RPMI7951 (cell line): ENCODE measurements at places on chromosomes 16 and 17.

DNA sequence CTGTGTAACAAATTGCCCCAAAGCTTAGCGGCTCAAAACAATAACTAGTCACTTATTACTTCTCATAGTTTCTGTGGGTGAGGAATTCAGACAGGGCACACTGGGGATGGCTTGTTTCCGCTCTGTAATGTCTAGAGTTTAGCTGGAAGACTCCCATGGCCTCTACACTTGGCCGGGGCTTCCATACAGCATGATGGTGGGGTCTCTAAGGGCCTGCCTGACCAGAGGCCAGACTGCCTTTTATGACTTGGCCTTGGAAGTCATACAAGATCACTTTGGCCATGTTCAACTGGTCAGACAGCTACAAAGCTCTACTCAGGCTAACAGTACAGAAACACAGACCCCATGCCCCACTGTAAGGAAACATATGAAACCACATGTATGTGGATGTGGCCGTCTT, 8.2 kb downstream of the GLP2R start:
- no peak for DNase-seq

- DNase-seq, result no peak
These were observed 85.7 kb downstream of the CMIP start for GRCh38 chr16:81530296-81530721.

GRCh38 chr16:65845466-65846209, 520.9 kb upstream of the CDH5 start:
- peak; percentile 75 for DNase-seq

DNA sequence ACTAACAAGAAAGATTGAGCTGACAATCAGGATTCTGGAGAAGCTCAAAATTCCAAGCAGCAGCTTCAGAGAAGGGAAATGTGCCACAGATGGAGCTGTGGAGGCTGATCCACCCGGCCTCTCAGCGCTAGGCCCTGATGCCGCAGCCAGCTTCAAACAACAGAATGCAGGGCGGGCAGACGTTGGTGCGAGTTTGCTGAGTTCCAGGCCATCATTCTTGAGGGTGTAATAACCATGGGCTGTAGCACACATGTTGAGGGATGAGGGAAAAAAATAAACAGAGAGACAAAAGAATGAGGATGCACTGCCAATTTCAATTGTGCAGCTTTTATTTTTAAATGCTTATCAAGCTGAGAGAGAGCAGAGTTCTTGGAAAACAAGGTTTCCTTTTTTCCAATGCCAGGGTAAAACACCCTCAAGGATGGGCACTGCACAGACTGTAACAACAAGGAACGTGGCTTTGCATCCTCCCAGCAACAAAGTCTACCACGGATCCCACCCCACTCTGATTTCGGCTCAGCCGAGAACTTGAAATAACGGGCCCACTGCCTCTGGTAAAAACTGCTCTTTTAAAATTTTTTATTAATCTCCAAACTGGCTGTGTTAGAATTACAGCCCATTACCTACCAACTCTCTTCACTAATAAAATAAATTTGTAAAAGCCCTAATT, 90.2 kb downstream of the SMG6 start:
- no peak for DNase-seq

GRCh38 chr17:17448076-17448475, 28.7 kb upstream of the MED9 start:
- DNase-seq, result no peak

DNA sequence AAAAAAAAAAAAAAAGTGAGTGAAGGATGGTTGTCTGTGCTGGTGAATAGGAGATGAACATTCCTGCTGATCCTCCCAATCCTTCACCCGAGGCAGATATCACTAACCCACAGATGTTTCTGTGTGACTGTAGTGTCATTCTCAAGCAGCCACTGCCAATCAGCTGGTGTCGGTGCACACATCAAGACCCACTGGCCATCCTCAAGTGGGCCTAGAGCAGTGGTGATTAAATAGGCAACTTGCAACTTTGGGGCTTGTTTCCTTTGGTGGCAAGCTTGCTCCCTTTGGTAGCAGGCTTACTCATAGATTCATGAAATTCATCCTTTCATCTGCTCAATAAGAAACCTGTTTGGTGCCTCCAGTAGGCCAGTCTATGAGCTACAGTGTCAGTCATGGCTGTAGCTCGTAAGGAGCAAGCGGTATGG, 51.1 kb upstream of the LGALS9 start:
- DNase-seq, result no peak

DNA sequence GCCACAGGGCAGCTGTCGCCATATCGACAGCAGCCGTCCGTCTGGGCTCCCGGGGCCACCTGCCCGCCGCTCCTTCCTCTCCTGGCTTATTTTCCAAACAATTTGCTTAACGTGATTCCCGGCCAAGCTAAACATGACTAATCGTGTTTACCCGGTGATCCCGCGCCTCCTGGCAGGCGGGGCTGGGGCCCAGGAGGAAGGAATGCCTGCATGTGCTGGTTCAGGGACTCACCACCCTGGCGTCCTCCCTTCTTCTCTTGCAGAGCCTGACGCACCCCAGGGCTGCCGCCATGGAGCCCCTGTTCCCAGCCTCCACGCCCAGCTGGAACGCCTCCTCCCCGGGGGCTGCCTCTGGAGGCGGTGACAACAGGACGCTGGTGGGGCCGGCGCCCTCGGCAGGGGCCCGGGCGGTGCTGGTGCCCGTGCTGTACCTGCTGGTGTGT, 6.1 kb downstream of the SSTR5 start:
- DNase-seq, result peak; percentile 15

GRCh38 chr17:27529230-27529796, 73.1 kb downstream of the KSR1 start:
- no peak for DNase-seq

- DNase-seq, result no peak
These were observed 103.1 kb upstream of the CDH11 start for GRCh38 chr16:65224994-65225393.

DNA sequence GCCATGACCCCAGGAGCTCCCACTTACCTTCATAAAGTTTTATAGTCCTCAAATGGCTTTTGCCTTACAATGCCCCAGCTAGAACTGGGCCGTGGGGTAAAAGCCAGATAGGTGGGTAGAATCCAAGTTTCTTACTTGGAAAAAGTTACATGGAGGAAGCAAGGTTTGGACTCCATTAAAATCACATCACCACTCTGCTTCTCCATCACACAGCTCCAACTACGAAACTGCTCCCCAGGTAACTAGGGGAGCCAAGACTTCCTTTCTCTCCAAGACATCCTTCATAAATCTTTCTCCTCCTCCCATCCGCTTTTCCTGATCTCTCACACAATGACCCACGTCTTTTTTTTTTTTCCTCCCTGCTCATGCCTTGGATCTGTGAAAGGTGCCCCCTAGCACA, 130.8 kb upstream of the RCVRN start:
- DNase-seq, result no peak

DNA sequence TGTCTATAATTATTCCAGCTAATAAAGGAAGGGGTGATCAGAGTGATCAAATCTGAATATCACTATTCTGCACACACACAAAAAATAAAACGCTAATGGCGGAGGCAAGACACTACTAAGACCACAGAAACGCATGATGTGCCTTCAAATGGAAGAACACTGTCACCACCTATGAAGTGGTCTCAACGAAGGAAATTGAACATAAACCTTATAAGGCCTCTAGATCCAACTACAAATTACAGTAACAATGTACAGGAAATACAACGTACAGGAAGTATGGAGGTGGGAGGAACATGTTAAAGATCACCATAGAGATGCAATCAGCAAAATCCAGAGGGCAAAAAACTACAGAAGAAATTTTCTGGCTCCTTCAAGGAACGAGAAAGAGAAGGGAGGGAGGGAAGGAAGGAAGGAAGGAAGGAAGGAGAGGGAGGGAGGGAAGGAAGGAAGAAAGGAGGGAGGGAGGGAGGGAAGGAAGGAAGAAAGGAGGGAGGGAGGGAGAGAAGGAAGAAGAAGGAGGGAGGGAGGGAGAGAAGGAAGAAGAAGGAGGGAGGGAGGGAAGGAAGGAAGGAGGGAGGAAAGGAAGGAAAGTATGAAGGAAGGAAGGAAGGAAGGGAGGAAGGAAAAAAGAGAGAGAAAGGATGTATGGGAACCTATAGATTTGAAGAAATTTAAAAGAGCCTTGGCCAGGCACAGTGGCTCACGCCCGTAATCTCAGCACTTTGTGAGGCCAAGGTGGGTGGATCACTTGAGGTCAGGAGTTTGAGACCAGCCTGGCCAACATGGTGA, 3.1 kb upstream of the SGCA start:
- DNase-seq, result no peak

DNA sequence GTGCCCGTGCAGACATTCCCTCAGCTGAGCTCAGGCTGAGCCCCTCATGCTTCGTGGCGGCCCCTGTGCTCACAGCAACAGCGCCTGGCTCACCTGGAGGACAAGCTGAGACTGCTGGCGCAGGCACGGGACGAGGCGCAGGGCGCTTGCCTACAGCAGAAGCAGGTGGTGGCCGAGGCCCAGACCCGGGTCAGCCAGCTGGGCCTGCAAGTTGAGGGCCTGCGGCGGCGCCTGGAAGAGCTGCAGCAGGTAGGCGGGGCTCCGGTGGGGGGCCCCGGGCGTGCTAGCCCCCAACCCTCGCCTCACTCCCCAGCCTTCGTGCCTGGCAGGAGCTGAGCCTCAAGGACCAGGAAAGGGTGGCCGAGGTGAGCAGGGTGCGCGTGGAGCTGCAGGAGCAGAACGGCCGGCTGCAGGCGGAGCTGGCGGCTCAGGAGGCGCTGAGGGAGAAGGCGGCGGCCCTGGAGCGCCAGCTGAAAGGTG, 1.4 kb upstream of the RAC3 start:
- no peak for DNase-seq

DNA sequence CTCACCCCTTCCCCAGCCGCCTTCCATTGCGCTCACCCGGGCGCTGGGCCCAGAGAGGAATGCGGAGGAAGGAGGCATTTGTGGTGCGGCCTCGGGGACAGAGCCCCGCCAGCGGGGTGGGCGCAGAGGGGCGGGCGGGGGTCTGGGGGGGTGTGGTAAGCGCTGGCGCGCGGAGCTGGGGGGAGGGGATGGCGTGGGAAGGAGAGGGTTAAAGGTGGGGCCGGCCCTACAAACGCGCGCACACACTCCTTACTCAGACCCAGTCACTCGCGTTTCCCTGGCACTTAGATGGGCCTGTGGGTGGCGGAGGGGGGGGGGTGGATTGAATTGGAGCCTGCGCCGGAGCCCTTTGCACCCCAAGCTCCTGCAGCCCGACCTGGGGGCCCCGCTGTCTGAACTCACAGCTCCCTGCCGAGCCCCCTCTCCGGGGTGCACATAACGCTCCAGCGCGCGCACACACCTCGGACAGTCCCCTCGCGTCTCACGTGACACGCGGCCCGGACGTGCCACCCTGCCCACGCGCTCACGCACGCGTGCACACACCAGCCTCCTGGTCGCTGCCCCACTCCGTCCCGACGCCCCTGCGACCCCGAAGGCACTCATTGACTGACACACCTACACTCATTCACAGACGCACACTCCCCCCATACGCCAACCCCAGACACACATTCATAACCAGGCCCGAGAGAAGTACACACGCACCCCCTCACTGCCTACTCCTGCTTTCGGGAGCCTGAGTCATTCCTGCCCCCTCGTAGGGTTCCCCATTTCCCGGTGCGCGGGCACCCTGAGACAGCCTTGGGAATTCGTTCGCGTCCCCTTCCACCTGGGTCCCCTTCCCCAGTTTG, 844 bp downstream of the TBKBP1 start:
- no peak for DNase-seq

DNA sequence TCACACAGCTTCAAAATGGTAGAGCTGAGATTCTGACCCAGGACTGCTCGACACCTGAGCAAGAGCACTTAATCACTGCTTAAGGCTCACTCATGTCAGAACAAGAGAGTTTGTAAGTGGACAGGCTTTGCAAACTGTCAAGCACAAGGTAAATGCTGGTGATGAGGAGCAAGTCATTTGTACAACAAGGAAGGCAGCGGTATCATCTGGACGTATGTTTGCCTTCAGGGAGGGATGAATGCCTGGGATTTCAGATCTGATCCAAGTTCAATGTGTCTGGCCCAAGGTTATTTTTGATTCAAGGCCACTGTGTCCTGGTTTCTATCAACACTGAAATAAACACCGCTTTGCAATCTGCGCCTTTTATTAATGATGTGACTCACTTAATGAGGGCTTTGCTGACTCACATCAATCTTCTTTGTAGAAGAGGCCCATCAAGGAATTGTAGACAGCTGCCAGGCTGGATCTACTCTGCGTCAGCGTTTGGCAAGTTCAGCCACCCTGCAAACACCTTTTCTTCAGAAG, 174.4 kb upstream of the HS3ST3A1 start:
- DNase-seq, result peak; percentile 70

- DNase-seq, result no peak
These were observed 35.0 kb downstream of the USP32 start for GRCh38 chr17:60356940-60357339.

DNA sequence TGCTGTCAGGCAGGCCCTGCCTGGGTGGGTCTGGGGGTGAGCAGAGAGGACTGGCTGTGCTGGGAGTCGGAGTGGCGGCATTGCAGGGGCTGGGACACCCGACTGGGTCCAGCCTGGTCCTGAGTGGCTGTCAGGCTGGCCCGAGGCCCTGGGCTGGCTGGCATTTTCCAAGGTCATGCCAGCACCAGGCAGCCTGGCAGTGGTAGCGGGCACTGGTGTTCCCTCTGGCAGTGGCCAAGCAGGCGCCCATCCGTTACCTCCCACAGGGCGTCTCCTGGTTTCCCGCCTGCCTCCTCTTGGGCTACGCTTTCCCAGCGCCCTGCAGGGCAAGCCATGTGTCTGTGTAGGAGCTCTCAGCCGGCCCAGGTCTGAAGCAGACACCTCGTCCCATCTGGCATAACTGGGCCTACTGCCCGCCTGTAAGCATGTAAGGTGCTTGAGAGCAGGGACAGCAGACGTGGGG, 5.7 kb upstream of the PKMYT1 start:
- DNase-seq, result no peak

- no peak for DNase-seq
These were observed 43.0 kb downstream of the ABR start for GRCh38 chr17:1136748-1137147.

DNA sequence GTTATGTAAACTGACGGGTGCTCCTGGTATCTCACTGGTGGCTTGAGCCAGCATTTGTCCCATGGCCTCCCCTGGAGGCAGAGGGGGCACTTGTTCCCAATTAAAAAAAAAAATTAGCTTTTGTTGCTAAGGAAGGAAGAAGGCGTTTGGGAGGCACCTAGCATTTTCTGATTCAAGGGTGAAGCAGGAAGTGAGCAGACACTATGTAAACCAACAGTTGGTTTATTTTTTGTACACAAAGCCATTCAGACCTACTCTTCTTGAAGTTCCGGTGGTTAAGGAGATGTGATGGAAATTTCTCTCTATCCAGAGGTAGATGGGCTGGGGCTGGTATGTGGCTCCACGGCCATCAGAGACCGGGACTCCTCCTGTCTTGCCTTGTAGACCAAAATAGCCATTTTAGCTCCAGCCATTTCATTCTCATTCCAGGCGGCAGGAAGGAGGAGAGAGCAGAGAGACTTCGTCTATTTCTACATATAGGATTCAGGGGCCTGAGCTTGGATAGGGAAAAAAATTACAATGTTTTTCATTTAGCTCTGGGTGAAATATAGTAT, 103.0 kb downstream of the SNX29 start:
- DNase-seq, result no peak

GRCh38 chr17:45339646-45340605, 23.1 kb upstream of the MAP3K14 start:
- DNase-seq, result no peak
